Vagina (tissue), 2 donors: ENCODE measurements at places on chromosomes 16 and 17.

DNA sequence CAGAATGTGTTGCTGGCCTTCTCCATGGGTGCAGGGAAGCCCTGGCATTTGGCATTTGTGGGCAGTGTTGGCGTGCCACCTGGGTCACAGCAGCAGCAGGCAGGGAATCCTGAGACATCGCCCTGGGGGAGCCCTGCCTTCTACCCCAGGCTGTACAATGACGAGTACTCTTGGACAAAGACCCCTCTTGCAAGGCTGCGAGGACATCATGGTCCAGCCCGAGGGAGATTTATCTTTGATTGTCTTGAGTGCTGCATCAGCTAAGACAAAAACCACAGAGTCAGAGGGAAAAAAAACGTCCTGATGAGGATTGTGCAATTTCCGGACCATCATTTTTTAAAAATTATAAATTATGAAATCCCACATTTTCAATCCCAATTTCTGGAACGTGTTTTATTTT is 3.7 kb downstream of the CRISPLD2 start:
- DNase-seq = no peak

DNA sequence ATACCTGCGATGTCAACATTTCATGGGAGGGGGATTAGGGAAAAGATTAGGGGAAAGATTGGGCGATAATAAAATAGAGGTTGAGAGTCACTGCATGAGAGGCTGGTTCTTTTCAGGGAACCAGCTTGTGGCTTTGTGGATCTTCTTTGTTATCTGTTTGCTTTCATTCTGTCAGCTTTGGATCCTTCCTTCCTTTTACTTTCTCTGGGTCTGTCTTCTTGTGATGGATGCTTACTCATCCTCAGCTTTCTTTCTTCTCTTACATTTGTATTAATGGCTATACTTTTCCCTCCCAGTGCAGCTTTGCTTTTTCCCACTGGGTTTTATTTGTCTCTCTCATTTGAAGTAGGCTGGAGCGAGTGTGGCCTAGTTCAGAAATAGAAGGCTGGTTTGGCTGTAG is 47.1 kb downstream of the RPTOR start:
- DNase-seq = no peak

GRCh38 chr17:3543453-3543852 is 14.2 kb downstream of the TRPV3 start:
- DNase-seq = no peak

GRCh38 chr17:72634621-72635020 is 457.9 kb downstream of the SLC39A11 start:
- no peak for DNase-seq

DNA sequence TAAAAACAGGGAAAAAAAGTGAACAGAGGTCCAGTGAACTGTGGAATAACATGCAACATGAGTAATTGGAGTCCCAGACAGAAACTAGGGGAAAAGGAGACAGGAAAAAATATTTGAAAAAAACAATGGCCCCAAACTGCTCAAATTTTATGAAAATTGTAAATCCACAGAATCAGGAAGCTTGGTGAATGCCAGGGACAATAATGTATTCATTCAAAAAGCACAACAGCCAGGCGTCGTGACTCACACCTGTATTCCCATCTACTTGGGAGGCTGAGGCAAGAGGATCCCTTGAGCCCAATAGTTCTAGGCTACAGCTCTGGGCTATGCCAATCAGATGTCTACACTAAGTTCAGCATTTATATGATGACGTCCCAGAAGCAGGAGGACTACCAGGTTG is 23.7 kb downstream of the NCOR1 start:
- no peak for DNase-seq

GRCh38 chr17:44417553-44417952 is 28.1 kb upstream of the ITGA2B start:
- DNase-seq = no peak

- no peak for DNase-seq
These were observed 26.0 kb downstream of the ZDHHC7 start for GRCh38 chr16:84985079-84986065.

GRCh38 chr16:79612207-79612606 is 11.7 kb upstream of the MAF start:
- no peak for DNase-seq

DNA sequence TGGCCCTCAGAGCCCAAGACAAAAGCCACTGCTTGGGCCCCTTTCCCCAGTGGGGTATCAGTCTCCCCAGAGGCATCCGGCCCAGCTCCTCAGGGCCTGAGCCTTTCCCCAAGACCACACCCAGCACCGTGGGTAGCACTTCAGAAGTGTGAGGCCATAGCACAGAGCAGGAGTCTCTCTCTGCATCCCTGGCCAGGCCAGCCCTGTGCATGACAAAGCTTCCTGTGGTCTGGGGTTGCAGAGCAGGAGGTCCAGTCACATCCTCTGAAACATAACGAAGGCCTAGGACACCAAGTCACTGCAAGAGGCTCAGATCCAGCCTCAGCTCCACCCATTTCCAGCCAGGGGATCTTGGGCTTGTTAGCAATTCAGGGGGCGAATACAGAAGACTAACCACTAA is 56.8 kb upstream of the ZNF423 start:
- DNase-seq = no peak

DNA sequence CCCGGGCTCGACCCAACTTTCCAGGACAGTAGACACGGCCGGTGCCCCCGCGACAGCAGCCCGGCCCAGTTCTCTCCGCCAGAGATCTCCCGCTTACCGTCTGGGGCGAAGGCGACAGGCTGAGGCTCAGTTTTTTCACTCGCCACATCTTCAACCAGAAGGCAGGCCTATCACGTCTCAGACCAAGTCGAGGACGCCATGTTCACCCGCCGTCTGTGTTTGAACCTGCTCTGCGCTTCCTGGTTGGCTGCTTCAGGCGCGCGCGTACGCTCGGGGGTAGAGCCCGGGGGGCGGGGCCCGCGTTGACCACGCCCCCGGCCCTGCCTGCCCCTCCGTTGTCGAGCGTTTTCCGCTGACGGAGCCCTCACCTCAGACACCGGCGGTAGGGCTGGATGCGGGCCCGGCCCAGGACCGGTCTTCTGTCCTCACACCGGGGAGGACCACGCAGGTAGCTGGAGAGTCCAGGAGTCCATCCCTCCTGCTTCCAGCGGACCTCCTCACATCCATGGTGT is at the start of gene SPAG5:
SPAG5 (minus strand) TSS at position 227 of the 512 bp plus-strand sequence; CDS start at position 148, 79 bp downstream.
- peak; percentile 95 for DNase-seq

- DNase-seq = no peak
These were observed 49.7 kb downstream of the SMG6 start for GRCh38 chr17:2253768-2254406.

DNA sequence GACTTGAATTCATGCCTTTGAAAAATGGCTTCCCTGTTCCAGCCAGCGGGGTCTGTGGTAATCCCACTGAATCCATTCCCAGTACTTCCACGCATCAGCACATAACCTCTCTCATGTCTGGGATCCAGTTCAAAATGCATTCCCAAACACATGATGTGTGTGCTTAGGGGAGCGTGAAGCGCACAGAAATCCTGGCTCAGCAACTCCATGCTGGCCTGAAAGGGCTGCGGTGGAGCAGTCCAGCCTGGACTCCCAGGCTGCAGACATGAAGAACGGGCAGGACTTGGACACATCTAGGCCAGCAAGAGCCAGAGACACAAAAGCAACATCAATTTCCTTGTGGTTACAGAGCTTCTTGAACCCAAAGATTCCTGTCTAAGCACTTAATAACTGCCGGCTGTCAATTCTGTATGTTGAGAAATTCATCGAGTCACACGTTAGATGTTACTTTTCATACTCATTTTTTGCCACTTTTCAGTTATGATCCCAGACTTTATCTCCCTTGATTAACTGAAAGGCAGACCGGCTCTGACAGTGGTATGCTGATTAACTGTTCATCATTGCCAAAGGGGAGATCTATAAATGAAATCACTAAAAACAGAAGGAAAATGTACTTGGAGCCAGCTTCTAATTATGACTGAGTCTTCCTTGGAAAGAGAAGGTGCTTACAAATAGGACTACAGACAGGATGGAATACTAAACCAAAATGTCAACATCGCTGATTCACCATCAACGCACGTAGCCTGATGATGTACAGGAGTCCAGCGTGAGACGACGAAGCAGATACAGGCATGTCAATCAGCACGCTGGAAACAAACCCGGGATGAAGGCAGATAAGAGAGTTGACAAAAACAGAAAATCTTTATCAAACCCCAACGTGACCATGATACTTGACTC is 23.0 kb downstream of the NSMCE1 start:
- DNase-seq = peak; percentile 95

DNA sequence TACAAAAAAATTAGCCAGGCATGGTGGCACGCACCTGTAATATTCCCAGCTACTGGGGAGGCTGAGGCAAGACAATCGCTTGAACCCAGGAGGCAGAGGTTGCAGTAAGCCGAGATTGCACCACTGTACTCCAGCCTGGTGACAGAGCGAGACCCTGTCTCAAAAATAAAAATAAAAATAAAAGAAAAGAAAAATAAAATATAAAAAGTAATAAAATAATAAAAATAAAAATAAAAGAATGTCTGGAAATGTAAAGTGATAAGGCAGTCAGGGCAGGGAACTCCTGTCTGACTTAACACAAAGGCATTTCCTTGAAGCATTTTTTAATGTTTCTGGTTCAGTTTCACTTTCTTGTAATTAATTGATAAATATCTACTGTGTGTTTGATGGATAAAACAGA is 34.7 kb upstream of the DNAJA2 start:
- DNase-seq = no peak

- DNase-seq = no peak
These were observed 34.1 kb downstream of the EEF2K start for GRCh38 chr16:22240023-22240710.

GRCh38 chr16:81657224-81657623 is 121.9 kb upstream of the PLCG2 start:
- no peak for DNase-seq

GRCh38 chr16:28063591-28064061 is at the start of gene GSG1L:
Gene GSG1L, minus strand, starts transcription at chr16:28063714. Its CDS starts 290 bp downstream, at chr16:28063424.
- DNase-seq = no peak

DNA sequence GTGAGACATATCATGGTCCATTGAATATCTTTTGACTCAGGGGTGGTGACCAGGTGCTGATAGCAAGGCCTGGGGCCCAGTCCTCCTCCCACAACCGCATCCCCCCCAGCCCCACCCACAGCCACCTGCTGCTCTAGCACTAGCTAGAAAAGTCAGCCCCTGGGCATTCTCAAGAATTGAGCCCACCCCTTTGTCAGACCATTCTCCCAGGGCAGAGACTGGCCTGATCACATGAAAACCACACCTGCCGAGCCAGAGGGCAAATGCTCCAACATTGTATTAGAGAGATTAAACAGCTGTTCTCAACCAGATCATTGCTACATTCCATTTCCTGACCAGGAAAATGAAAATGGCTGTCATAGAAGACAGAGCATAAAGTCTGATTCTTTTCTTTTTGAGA is 62.4 kb downstream of the RAB11FIP4 start:
- DNase-seq = no peak

- no peak for DNase-seq
These were observed 55.1 kb downstream of the PLD6 start for GRCh38 chr17:17151055-17151454.

GRCh38 chr16:55130911-55131310 is 193.1 kb upstream of the IRX6 start:
- DNase-seq = no peak

- DNase-seq = no peak
These were observed 11.7 kb upstream of the SLC38A8 start for GRCh38 chr16:84054271-84054670.

DNA sequence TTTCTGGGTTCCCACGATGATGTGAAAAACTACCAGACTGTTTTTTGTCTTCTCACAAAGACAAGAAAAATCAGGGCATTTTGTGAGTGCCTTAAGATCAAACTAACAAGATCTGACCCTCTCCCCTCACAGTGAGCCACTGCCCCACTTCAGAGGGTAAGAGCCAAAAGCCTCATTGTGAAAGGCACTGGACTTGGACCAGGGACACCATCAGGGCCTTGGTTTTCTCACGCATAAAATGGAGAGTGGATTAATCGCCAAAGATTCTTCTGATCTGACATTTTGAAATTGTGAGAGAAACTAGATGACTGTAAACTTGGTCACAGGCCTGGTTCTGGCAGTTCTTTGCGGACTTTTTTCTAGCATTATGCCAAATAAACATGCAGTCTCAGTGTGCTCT is 21.0 kb upstream of the ENDOV start:
- DNase-seq = no peak

- no peak for DNase-seq
These were observed 1.6 kb upstream of the WFIKKN2 start for GRCh38 chr17:50833510-50834428.

DNA sequence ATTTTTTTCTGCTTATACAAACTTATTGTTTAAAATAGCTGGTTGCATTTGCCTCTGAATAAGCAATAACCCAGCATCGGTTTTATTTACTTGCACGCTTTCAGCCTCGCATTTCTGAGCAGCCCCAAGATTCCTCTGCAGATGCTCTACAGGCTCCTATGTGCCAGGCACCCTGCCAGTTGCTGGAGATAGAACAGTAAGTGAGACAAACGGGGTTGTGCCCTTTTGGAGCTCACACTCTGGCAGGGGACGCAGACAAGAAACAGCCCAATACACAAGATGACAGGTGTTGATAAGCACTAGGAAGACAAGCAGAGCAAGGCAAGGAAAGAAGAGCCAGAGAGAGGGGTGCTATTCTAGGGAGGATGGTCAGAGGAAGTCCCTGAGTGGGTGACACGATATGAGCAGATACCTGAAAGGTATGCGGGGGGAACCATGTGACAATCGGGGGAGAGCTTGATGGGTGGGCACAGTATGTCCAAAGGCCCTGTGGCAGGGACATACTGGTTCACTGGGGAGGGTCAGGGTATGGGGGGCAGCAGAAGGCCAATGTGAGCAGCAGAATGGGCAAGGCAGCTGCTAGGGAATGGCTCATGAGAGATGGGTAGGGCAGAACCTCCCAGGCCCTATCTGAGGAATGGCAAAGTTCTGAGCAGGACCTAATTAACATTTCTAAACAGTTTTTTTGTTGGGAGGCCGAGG is 18.7 kb upstream of the ADORA2B start:
- no peak for DNase-seq

DNA sequence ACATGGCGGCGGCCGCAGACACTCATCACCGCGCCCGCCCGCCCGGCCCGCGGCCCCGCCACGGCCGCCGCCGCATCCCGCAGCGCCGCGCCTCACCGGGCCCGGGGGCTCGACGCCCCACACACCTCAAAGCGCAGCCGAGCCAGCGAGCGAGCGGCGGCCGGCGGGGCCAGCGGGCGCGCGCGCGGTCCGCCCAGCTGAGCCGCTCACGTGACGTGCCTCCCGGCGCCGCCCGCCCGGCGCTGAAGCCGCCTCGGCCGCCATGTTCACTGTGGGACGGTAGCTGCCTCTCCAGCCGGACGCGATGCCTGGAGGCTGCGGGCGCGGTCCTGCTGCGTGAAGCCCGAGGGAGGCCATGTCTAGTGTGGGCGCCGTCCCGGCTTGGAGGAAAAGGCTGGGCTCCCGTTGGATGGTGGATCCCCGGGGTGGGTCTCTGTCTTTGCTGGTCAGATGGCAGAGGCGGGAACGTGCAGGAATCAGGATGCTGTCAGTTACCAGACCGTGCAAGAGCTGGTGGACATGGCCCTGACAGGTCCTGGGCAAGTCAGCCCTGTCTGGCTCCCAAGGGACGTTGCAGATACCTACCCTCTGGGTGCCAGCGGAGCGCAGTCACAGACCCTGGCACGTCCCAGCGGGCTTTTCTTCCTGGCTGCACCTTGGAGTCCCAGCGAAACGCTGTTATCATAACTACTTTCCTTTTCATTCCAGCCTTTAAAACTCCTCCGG is at the start of gene USP31:
USP31 (minus strand) TSS at position 186 of the 726 bp plus-strand sequence; CDS start at position 4, 182 bp downstream.
- peak; percentile 97 for DNase-seq

GRCh38 chr17:50863221-50863843 is 2.8 kb downstream of the TOB1 start:
- no peak for DNase-seq

GRCh38 chr17:62627219-62627903 is at the start of gene MRC2:
Gene MRC2, plus strand, starts transcription at chr17:62627670. Its CDS starts 133 bp downstream, at chr17:62627803.
- DNase-seq = no peak

GRCh38 chr17:6927290-6928126 is 68.3 kb upstream of the ALOX12 start:
- DNase-seq = no peak

- no peak for DNase-seq
These were observed 11.1 kb downstream of the CA10 start for GRCh38 chr17:52147431-52147830.
